ENCODE measurements at places on chromosomes 1 and 21.
A peak's percentile ranks its signal among the peaks of the same experiment; 100 is the strongest.

- DNase-seq: no peak
Observed at GRCh38 chr1:67869233-67869632, 36.0 kb upstream of the GNG12 start.

- DNase-seq: no peak
Observed at GRCh38 chr1:83632906-83633305, 366.0 kb downstream of the TTLL7 start.

DNA sequence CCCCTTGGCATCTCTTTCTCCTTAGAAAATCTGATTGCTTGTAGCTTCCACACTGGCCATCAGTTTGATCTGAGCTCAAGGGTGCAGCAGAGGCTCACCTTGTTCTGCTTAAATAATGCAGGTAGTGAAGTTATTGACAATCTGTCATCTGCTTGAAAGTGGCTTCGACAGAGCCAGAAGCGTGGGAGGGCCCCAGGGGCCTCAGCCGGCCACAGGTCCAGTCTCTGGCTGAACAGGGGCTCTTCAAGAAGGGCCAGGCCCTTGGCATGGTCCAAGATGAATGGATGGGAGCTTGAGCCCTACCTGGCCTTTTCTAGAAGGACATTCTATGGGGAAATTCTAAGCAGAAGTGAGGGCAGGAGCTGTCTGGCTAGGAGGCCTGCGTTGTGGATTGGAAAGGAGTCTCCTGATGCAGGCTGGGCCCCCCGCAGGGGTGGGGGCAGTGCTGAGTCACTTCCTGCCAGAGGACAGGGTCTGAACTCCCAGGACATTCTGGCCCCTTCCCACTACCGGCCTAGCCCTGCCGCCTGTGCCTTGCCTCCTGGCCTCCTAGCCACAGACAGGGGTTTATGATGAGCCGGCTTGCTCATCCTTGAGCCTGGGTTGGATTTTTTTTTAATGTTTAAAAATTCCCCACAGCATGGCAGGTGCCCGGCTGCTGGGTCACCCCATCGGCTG, 162.3 kb upstream of the VAMP3 start:
- DNase-seq: no peak

DNA sequence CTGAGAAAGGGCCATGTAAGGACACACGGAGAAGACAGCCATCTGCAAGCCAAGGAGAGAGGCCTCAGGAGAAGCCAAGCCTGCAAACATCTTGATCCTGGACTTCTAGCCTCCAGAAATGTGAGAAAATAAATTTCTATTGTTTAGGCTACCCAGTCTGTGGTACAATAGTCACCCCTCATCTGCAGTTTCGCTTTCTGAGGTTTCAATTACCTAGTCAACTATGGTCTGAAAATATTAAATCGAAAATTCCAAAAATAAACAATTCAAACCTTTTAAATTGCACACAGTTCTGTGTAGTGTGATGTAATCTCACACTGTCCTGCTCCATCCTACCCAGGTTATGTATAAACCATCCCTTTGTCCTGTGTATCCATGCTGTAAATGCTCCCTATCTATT, 52.6 kb downstream of the ZNF644 start:
- no peak for DNase-seq

DNA sequence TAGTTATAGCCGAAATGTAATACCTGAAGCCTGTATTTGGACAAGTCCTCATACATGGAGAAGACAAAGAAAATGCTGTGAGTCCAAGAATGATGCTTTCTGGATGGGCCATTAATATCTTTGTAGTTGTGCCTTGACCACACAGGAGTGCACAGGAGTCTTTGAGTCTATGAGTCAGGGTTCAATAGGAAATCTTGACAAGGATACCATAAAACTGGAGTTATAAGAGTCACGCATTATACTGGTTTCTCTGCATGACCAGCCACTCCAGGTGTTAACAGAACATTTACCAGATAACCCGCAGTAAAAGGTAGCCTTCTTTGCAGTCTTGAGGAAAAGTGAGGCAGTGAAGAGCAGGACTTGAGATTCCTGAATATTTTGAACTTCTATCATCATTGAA, 464.6 kb upstream of the PKN2 start:
- DNase-seq: no peak

GRCh38 chr1:211781260-211781659, 49.3 kb downstream of the LPGAT1 start:
- no peak for DNase-seq

GRCh38 chr1:3939242-3940080, 39.4 kb upstream of the C1orf174 start:
- no peak for DNase-seq

DNA sequence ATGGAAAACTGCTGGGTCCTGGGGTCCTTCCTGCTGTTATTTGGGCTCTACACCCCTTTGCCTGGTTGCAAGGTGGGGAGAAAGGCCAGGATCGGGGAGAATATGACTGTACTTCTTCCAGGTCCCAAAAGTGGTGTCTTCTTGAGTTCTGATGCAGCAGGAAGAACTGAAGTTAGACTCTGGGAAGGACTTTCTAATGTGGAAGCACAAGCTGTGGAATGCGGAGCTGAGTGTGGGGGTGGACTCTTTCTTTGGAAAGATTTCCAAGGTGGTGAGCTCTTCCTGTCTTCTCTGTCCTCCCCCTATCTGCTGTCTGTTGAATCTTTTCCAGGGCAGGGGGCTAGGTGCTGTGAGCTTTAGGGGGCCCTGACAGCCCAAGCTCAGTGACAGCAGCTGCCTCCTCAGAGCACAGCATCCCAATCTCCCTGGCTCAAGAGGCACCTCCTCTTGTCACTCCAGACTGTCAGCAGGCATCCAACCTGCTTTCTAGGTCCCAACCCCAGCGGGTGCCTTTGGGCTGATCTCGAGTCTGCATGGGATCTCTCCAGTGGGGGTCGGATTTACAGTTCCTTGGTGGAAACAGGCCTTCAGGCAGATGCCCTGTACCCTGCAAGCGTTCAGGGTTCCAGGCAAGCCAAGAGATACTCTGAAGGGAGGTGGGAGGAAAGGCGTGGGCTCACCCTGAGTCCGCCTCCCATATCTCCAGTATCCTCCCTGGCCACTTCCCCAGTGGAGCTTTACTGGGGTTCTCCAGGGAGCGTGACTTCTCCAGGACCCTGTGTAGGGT, 23.2 kb downstream of the ADORA1 start:
- no peak for DNase-seq

DNA sequence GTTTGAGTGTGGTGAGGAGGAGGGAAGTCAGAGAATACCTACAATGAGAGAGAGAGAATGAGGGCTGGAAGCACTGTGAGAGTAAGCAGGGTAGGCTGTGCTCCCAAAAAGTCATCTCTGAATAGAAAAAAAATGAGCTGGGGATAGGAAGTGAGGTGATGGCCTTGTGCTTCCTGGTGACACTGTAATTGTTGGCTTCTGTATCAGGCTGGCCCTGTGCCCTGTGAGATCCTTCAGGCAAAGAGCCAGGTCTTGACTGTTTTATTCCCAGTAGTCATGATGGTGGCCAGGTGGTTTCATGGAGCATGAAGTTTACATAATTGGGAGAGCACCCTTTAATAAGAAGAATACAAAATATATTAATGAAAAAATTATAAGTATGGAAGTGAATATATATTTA, 20.4 kb upstream of the SPATA6 start:
- DNase-seq: no peak

DNA sequence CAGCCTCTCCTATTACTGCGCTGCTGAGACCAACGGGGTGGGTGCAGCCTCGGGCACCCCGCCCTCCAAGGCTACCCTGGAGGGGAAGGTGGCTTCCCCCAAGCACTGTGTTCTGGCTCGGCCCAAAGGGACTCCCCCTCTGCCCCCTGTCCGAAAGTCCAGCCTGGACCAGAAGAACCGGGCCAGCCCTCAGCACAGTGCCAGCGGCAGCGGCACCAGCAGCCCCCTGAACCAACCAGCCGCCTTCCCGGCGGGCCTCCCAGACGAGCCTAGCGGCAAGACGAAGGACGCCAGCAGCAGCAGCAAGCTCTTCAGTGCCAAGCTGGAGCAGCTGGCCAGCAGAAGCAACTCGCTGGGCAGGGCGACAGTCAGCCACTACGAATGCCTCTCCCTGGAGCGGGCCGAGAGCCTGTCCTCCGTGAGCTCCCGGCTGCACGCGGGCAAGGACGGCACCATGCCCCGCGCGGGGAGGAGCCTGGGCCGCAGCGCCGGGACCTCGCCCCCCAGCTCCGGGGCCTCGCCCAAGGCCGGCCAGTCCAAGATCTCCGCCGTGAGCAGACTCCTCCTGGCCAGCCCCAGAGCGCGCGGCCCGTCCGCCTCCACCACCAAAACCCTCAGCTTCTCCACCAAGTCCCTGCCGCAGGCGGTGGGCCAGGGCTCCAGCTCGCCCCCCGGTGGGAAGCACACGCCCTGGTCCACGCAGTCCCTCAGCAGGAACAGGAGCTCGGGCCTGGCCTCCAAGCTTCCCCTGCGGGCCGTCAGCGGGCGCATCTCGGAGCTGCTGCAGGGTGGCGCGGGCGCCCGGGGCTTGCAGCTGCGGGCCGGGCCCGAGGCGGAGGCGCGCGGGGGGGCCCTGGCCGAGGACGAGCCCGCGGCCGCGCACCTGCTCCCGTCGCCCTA, 533.1 kb downstream of the KIF26B start:
- no peak for DNase-seq

DNA sequence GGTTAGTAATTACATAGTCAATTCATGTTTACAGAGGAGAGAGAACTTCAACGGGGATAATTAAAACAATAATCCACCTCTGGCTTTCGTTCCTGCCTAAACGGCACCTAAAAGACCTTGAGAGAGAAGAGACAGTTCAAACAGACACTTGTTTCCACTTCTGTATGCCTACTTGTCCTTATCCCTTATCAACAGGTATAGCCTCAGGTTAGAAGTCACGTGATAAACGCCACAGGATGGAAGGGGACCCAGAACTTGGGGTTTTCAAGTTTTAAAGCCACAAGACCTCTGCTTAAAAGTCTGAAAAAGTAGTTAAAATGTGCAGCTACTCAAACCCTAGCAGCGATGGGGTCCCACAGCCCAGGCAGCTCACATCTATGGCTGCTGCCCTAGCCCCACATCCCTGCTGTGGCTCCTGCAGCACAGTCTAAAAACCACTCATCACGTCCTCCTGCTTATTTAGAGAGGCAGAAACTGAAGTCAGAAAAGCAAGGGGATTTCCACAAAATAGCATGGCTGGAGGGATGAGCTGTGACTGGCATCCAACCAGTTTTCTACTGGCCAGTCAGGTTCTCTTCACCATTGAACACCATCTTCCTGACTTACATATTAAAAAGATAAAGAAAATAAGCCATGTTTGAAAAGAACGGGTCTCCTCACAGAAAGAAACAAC, 51.2 kb upstream of the SEC16B start:
- no peak for DNase-seq

GRCh38 chr1:10509809-10510509, 35.2 kb downstream of the PEX14 start:
- no peak for DNase-seq

- peak; percentile 24 for DNase-seq
Observed at GRCh38 chr1:160124705-160125478, 9.3 kb downstream of the ATP1A2 start.

DNA sequence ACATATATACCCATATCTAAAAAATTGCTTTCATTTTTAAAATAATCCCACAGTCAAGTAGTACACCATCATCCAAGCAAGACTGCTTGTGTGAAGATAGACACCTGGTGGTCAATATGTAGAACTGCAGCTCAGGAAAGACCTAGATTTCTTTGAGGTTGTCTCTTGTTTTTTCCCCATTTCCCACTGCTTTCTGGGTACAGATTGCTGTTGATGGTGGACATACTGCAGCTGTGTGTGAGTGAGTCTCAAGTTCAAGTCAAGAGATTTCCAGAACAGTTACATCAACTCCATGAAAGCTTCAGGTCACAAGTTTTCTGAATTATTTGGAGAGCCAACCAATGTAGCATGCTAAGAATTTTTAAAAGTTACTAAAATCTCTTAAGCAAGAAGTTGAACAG, 306.4 kb downstream of the DUSP10 start:
- DNase-seq: no peak

- DNase-seq: no peak
Observed at GRCh38 chr1:226506921-226507320, 41.6 kb upstream of the STUM start.

GRCh38 chr1:210342986-210343780, 14.5 kb downstream of the HHAT start:
- DNase-seq: no peak

DNA sequence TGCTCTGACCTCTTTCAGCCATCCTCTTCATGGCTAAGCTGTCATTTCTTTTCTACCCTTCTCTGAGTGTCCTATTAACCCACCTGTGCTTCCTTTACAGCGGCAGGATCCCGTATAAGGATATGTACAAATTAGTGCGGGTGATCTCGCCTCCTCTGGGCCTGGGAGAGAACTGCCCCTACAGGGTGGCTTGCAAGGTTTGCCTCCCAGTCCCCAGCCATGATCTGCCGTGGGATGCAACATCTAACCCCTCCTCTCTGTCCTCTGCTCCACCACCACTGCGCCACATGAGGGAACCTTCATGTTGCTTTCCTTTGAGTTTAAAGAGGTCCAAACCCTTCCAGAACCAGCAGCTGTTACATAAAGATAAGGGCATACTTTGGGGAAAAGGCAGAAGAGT, 282.2 kb downstream of the ZNF648 start:
- DNase-seq: no peak

DNA sequence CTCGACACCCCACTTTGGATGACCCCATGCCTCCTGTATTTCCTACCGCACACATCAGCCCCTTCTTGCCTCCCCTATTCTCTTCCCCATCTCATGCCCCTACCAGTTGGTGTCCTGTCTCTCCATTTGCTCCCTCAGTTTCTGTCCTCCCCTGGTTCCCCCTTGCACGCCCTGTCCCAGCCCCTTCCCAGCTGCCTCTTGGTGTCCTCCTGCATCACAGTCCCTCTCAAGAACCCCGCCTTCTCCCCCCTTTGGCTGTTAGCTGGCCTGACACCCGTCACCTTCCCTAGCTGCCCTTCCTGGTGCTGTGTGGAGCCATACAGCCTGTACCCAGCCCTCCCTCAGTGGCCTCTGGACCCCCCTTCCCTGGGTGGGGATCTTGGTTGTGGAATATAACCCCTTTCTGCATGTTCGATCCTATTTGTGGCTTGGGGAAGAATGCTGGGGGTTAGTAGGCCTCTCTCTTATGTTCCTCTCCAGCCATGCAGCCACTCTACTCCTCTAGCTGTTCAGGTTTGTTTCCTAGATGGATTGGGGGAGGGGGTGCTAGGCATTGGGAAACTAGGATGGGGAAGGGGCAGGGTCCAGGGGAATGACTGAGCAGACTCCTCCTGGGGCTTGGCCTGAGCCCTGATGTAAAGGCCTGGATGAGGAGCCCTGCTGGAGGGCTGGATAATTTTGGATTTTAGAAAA, 41.4 kb upstream of the NFASC start:
- DNase-seq: no peak

DNA sequence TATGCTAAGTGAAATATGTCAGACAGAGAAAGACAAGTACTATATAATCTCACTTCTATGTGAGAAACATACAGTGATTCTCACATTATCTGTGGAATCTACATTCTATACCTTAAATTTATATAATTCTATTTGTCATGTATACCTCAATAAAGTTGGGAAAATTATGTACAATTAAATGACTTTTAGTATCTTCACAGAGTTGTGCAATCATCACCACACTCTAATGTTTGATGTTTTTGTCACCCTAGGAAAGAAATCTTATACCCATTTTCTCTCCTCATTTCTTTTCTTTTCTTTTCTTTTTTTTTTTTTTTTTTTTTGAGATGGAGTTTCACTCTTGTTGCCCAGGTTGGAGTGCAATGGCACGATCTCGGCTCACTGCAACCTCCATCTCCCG, 37.0 kb upstream of the TINAGL1 start:
- DNase-seq: no peak

GRCh38 chr1:152880907-152881306, 2.8 kb downstream of the SMCP start:
- DNase-seq: no peak

All from HFF-Myc (cell line).